Activated CD8-positive, alpha-beta memory T cell treated with anti-CD3 and anti-CD28 coated beads, Interleukin-2, amount 50 U/mL, for 4 hours (primary cell): ENCODE measurements at places on chromosomes 4 and X.

GRCh38 chr4:94533405-94534223 is 81.9 kb downstream of the PDLIM5 start:
- no peak for DNase-seq

- DNase-seq: peak; percentile 57
These were observed 650.8 kb upstream of the DIPK2B start for GRCh38 chrX:45851434-45851991.

DNA sequence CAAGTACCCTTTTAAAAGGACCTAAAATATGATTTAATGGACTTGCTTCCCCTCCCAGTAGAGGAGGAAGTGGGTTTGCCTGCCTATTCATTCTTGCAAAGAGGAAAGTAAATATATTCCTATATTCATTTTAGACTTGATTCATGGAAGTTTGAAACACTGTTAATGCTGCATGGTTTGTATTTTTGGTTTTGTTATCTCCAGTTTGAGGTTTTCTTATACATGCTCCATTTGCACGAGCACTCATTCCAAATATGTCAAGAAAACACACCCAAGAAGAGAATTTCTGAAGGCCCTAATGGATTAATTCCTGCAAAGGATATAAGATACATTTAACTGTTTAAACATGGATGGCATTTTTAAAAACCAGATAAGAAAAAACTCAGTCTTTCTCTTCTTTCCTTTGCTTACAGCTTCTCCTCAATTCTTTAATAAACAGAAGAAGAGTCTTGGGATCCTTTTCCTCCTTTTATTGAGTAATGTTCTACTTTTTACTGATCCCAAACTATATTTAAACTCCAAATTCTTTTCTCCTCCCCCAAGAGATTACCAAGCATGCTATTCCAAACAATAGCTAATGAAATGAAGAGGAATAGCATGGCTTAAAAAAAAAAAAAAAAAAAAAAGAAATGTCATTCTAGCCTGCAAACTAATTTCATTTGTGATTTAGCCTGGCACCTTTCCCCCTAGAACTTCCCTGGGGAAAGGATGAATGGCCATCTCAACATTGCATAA is 54.6 kb upstream of the LDB2 start:
- DNase-seq: no peak

DNA sequence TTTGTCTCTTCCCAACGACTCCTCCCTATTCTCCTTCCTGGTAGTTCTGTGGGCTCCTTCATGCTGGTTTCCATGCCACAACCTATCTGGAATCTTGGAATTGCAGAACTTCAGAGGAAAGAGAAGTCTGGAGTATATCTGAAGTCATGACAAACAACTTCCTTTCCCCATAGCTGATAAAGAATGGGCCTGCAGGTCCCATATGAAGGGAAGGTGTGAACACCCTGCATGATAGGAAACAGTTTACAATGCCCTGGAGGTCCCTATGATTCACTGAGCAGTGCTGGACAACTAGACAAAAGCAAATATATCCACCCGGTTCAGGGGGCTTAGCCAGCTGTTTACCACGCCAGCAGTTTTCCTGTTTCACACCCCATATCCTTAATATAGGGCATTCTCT is 19.4 kb downstream of the FAM9C start:
- DNase-seq: no peak

DNA sequence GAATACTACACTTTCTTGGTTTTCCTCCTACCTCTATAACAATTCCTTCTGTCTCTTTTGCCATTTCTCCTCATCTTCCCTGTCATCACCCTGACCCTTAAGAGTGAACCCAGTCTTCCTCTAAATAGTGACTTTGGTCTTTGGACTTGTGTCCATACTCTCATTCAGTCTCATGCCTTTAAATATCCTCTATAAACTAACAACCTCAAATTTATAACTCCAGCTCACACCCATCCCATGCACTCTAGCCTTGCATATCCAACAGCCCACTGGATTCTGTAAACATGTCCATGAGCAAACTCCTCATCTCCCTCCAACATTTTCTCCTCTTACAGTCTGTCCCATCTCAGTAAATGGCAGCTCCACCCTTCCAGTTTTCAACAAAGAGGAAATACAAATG is 15.0 kb downstream of the BCLAF3 start:
- DNase-seq: no peak

DNA sequence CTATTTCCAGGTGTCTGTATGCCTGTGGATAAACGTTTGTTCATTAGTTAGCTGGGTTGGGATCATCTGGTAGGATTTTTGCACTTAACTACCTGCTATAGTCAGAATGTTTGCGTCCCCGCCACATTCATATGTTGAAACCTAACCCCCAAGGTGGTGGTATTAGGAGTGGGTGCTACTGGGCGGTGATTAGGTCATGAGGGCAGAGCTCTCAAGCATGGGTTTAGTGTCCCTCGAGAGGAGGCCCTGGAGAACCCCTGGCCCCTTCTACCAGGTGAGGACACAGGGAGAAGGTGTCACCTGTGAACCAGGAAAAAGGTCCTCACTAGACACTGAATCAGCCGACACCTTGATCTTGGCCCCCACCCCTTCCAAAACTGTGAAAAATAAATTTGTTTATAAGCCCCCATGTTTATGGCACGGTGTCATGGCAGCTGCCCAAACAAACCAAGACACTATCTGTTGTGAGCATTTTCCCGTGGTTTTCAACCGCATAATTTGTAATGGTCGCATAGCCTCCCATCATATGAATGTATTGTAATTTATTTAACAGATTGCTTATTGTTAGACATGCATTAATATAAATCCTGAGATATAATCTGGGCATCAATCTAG is 92.7 kb upstream of the TRIM2 start:
- DNase-seq: no peak

DNA sequence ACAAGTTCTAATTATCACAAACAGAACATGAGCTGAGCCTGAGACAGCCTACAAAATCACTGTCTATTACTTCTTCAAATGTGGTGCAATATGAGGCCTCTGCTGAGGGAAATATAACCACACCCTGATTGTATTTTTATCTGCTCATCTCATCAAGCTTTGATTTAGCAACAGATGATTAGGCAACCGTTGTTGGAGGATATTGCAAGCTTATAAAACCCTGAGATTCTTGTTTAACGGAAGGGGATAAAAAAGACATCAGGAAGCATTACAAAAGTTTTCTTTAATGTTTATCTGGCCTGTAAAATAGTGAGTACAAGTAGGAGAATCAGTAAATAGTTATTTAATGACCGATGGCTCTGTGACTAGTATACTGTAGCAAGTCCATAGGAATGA is 108.5 kb downstream of the ZNF330 start:
- DNase-seq: no peak

GRCh38 chr4:93659629-93660028 is 168.9 kb upstream of the ATOH1 start:
- DNase-seq: no peak

DNA sequence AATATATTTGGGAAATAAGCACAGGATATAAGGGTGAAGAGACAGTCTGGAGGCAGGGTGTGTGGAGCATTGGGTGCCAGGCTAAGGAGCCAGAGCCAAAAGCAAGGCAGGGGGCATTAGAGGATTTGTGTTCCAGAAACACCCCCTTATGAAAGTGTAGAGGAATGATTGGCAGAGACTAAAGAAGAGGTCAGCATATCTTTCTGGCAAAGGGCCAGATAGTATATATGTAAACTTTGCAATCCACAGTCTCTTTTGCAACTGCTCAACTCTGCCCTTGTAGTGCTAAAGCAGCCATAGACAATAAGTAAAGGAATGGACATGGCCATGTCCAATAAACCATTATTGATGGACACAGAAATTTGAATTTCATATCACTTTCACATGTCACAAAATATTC is 3.6 kb upstream of the SLC9A6 start:
- DNase-seq: no peak
